ENCODE measurements at places on chromosomes 7 and 10.

DNA sequence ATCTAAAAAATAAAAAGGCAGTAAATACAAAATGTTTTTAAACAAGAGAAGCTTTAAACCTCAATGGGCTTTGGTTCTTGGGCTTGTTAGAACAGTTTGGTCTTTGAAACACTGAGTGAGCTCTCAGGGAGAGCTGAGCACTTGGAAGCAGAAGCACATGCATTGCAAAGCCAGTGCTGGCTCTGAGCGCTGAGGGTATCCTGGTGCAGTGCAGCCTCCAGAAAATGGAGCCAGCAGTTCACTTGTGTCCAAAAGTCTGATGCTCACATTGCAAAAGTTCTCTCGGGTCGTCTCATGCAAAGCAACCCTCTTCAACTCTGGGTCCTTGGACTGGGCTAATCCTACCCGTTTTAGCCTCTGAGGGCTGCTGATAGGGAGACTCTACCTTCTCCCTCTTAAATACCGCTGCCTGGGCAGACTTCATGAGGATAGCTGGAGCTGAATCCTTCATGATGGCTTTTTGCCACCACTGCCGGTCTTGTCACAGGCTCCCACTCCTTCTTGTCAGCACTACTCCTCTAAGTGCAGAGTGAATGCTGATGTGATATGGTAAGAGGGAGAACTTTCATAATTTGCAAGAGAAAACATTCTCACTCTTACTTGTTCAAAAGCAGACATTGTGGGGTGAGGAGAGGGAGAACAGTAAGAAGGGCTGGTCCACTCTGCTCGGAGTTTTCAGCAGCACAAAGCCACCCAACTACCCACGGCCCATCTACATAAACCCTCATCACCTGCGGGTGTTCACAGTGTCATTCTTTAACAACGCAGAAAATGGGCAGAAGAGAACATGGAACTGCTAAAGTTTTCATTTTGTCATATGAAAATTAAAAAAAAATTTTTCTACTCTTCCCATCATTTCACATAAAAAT lies 42.2 kb upstream of the BMPER start:
- no peak for DNase-seq

- DNase-seq: no peak
Observed at GRCh38 chr7:3591944-3592343, 290.9 kb downstream of the SDK1 start.

GRCh38 chr7:155531681-155532080 lies 14.7 kb downstream of the CNPY1 start:
- no peak for DNase-seq

DNA sequence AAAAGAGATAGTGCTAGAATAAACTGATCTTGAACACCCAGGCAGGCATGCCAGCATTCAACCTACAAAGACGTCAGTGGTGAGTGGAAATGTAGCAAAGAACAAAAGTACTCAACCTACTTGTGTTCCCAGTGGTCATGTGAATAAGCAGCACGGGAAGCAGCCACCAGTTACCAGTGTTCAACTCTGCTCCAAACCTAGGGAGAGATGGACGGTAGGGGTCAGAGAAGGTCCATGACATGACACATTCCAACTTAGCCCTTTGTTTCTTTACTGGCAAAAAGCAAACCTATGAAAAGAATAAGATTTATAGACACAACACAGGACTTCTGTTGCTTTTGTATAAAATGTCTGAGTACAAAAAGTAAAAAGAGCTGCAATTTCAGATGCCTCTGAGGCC lies 511.4 kb downstream of the XPNPEP1 start:
- no peak for DNase-seq

DNA sequence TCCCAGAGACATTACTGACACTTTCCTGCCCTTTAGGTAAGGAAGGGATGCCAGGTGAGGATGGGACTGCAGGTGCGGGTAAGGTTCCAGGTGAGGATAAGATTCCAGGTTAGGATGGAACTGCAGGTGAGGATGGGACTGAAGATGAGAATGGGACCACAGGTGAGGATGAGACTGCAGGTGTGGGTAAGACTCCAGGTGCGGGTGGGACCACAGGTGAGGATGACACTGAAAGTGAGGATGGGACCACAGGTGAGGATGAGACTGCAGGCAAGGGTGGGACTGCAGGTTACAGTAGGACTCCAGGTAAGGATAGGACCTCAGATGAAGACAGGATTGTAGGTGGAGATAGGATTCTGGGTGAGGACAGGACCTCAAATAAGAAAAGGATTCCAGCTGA lies 322.3 kb downstream of the WDR37 start:
- no peak for DNase-seq

DNA sequence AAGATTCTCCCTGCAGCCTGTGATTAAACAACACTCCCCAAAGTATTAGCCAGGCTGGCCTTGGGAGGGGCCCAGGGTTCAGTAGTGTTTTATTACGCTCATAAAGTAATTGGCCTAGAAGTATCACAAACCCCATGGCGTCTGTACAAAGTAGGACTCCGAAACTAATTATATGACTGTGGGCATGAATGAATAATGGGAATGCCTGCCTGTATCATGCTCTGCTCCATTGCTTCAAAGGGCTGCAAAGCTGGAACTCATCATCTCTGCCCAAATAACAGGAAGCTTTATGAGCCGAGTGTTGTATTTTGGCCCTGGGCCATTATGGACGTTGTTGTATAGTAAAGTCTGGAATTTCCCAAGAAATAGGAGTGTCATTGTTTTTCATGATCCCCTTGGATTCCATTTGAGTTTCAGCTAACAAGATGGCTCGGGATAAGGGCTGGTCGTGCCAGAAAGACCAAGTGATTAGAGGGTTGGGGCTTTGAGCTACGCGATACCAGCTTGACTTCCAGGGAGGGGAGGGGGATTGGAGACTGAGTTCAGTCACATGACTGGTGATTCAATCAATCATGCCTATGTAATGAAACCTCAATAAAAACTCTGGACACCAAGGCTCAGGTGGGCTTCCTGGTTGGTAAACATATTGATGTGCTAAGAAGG lies 65.3 kb upstream of the NPTX2 start:
- no peak for DNase-seq

DNA sequence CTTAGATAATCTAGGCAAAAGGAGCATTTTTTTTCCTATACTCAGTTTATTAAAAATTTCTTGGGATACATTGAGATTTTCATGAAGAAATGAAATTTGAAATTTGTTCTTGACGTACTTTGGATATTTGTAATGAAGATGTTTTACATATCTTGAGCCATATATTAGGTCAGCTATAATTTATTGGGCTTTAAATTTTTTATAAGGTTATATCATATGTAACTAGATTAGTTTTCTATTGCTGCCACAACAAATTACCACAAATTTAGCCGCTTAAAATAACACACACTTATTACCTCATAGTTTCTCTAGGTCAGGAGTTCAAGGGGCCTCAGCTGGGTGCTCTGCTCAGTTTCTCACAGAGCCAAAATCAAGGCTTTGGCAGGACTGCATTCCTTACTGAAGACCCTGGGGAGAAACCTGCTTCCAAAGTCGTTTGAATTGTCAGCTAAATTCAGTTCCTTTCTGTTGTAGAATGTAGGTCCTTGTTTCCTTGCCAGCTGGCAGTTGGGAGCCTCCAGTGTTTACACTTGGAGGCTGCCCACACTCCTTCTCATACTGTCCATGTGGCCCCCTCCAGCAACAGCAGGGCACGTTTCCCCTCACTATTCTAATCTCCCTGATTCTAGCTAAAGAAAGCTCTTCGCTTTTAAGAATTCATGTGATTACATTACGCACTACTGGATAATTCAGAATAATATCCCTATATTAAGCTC lies 42.6 kb upstream of the DNAH11 start:
- no peak for DNase-seq

- no peak for DNase-seq
Observed at GRCh38 chr7:127413962-127414361, 21.5 kb upstream of the ZNF800 start.

DNA sequence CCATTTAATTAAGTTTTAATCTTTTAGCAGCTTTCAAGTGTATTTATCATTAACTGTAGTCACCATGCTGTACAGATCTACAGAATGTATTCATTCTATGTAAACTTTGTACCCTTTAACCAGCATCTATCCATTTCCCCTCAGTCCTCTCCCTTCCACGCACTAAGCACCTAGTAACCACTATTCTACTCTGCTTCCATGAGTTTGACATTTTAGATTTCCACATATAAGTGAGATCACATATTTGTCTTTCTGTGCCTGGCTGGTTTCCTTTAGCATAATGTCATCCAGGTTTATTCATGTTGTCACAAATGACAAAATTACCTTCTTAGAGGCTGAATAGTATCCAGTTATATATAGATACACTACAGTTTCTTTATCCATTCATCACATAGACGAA lies 79.7 kb downstream of the BTAF1 start:
- DNase-seq: no peak
